ENCODE measurements at places on chromosomes 4 and X. TPM values are rescaled to one million over a fixed set of nuclear protein-coding genes. Genes with fewer than 3 reads are reported as not detected.

The GLRA3 gene
- total RNA-seq = not detected

The STPG2 gene
- not detected for total RNA-seq

The CTAG1B gene
- not detected for total RNA-seq

The PWWP3B gene
- total RNA-seq = 3.4 TPM
